Thyroid gland (tissue), 4 donors: ENCODE measurements at places on chromosomes 7 and 10. TPM values are rescaled to one million over a fixed set of nuclear protein-coding genes. Genes with fewer than 3 reads are reported as not detected.

The ASCC1 gene
- total RNA-seq: 26.7 TPM

The NT5C2 gene
- total RNA-seq: 194 TPM

The SEMA3E gene
- 3.1 TPM for total RNA-seq

The CPA4 gene
- total RNA-seq: not detected

The MMP21 gene
- total RNA-seq: not detected

The VGF gene
- total RNA-seq: not detected

The SLC26A5 gene
- total RNA-seq: 4.0 TPM

The TRIM50 gene
- not detected for total RNA-seq

The LRRC17 gene
- total RNA-seq: 4.1 TPM

The ARHGEF5 gene
- total RNA-seq: 47.8 TPM

The SPDYE18 gene
- 2.1 TPM for total RNA-seq

The VAX1 gene
- not detected for total RNA-seq

The OPTN gene
- 21.4 TPM for total RNA-seq

The ALKBH4 gene
- total RNA-seq: 36.7 TPM

The SLC26A3 gene
- not detected for total RNA-seq

The LHFPL3 gene
- total RNA-seq: not detected

The GDF2 gene
- not detected for total RNA-seq

The ADAP1 gene
- 11.7 TPM for total RNA-seq

The PTN gene
- 6.8 TPM for total RNA-seq

The MRM2 gene
- total RNA-seq: 18.9 TPM

The SH2B2 gene
- 7.7 TPM for total RNA-seq

The KIF20B gene
- 4.5 TPM for total RNA-seq

The CALML3 gene
- total RNA-seq: not detected

The TRIL gene
- total RNA-seq: 9.7 TPM

The ZMIZ1 gene
- 100 TPM for total RNA-seq

The TLX1 gene
- not detected for total RNA-seq

The PLEKHS1 gene
- total RNA-seq: not detected

The RHEB gene
- 104 TPM for total RNA-seq
